ENCODE measurements at places on chromosomes 4 and X.

DNA sequence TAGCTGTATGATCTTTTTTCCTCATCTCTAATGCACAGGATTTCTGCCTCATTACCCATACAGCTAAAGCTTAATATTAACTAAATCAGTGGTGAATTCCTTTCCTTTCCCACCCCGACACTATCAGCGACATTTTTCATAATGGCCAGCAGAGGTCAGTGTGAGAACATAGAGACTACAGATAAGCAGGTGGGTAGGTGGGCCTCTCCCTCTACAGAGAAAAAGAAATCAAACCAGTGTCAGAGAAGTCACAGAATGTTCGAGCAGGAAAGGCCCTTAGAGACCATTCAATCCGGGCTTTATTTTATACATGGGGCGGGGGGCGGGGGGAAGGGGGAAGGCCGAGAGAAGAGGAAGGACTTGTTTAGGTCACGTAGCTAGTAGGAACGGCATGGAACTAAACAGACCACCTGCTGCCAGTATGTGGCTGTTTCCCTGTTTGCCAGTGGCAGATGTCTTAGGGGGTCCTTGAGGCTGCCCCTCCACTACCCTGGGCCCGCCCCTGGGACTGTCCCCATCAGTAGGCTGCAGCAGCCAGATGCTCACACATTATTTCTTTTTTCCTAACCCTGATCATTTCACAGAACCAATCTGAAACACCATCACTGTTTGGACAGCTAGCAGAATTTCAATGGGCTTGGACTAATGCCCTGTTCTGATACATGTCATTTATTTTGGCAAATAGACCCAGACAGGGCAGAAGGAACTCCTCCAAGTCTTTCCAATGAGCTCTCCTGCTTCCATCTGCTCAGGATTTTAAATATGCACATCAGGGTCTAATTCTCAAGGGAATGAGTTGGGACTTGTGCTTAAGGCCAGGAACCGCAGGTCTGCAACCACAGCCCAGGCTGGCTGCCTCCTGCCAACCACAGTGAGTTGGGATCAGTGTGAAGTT, 133.4 kb downstream of the ATG4A start:
- peak; percentile 14 for DNase-seq

DNA sequence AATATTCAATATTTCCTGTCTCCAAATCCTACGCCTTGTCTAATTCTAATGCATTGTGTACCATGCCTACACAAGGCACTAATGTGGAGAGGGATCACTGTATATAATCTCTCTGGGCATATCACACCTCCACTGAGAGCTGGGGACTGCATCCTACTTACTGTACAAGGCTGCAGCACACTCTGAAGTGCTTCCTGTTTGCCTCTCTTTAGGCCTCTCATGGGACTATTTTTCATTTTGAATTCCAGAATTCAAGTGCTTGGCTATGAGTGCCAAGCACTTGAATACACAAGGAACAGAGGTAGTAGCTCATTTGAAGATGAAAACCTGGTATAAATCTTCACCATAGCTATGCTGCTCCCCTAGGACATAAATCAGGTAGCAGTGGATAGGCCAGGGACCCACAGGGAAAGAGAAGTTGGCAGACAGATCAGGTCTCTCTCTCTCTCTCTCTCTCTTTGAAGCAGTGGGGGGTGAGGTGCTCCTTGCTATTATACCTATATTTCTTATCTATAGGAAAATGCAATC, 229.7 kb upstream of the MBNL3 start:
- DNase-seq, result no peak

- DNase-seq, result no peak
Measured at GRCh38 chr4:122810669-122811068, 16.0 kb upstream of the FGF2 start.

- no peak for DNase-seq
Measured at GRCh38 chrX:139931646-139932072, 1.2 kb downstream of the ATP11C start.

DNA sequence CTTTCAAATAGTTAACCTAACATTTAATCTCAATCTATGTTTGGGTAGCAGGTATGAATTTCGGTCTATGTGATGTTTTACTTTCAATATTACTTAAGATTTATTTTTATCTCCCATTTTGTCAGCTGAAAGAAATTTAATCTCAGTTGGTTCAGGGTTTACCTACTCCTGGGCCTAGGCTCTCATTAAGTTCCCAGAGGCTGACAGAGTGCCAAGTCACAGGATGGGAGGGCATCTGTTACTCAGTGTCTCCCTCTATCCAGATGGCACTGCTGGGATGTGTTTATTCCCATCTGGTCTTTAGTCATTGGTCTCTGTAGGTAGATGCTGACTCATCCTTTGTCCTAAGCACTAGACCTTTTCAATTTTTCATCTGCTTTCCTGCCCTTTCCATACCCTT, 129.4 kb upstream of the ARSJ start:
- DNase-seq, result peak; percentile 21

DNA sequence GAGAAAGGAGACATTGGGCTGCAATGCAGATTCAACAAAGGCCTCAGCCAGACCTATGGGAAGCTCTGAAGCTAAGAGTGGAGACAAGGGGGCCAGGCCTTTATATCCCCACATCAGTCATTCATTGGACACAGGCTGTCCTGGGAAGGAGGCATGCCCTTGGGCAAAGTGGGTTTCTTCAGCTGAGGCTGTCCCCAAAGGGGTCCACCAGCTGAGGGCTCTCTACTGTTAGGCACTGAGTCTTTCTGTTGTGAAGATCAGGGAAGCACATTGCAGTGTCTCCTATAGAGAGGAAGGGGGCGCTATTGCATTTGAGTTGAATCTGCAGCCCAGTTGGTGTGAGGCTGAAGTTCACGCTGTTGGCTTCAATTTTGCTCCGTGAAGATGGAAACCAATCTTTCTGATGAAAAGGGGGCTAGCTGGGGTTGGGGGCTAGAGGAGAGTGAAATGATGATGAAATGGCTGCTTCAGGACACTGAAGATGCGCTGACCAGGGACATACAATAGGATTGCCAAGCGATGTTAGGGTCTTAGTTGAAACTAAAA, 48.0 kb downstream of the SLC25A5 start:
- peak; percentile 44 for DNase-seq

DNA sequence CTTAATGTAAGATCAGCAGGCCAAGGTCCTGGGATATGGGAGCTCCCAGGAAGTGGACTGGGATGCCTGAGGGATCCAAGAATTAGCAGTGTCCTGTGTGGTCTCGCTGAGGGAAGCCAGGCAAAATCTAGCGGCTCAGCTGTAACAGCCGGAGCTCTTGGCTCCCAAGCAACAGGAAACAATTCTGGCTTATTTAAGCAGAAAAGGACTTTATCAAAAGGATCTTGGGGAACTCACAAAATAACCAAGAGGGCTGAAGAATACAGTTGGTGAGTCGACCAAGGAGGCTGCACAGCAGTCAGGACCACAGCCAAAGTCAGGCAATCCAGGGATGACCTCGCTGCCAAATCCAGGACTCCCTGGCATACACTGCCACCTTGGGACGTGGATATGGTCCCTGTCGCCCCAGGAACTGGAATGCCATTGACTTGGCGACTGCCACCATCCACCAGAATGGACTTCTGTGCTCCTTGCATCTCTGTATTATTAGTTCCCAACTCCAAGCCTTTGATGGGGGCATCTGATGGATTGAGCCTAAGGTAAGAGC, 165.3 kb upstream of the BCOR start:
- DNase-seq, result no peak

- DNase-seq, result no peak
Measured at GRCh38 chr4:80586716-80587115, 251.2 kb downstream of the CFAP299 start.

GRCh38 chr4:172666711-172667368, 501.8 kb upstream of the GALNT7 start:
- no peak for DNase-seq

- DNase-seq, result no peak
Measured at GRCh38 chrX:10453945-10454344, 166.4 kb downstream of the MID1 start.

DNA sequence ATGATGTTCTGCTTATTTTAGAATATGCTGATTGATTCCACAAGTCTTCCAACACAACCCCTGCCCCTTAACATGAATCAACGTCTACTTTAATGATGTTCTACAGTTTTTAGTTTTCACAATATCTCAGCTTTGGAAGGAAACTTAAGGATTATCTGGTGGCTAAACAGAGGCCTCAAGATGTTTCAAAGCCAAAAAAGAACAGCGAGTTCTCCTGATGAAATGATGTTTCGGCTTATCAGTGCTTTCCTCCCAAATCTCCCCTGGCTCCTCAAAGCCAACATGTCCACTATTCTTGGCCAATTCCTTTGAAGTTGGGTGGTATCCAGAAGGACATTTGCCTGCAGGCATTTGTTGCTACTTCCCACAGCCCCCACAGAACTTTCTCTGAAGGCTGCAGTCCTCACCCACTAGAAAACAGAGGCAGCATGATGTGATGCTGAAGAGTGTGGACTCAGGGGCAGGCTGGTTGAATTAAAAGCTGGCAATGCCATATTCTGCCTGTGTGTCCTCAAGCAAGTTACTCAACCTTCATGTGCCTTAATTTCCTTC, 87.3 kb downstream of the ADGRG4 start:
- no peak for DNase-seq

- DNase-seq, result no peak
Measured at GRCh38 chrX:116757491-116757890, 294.7 kb upstream of the CT83 start.

GRCh38 chrX:17535229-17535628, 160.2 kb downstream of the NHS start:
- DNase-seq, result peak; percentile 24

DNA sequence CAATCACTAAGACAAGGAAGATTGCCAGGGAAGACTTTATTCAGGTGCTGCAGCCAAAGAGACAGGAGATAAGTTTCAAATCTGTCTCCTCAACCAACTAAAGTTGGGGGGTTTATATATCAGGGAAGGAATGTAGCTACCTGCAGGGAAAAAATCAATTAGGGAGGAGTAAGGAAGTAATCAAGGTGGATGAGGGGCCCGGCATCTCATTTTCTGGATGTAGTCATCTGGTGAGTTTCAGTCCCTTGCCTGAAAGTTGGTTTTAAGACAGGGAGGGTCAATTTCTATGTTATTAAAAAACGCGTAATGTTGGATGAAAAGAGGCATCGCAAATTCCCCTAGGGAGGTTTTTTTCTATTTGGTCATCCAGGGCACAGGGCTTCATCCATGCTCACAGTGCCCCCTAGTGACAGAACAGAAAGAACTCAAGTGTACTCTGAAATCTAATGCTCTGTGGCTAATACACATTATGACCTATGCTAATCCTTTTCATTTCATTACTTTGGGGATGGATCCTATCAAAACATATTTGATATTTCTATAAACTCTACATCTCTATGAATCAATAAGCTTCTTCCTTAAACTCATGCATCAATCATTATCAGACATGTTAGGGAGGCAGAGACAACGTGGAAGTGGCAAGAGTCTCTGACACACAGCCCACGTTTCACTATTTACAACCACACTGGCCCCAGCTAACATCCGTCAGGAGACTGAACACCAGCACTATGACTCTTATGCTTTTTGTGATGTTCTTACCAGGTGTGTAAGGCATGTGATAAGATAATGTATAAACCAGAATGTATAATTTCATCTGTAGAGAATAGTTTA, 1577.0 kb upstream of the TENM3 start:
- peak; percentile 59 for DNase-seq

- no peak for DNase-seq
Measured at GRCh38 chrX:23327104-23327503, 7.5 kb upstream of the PTCHD1 start.

DNA sequence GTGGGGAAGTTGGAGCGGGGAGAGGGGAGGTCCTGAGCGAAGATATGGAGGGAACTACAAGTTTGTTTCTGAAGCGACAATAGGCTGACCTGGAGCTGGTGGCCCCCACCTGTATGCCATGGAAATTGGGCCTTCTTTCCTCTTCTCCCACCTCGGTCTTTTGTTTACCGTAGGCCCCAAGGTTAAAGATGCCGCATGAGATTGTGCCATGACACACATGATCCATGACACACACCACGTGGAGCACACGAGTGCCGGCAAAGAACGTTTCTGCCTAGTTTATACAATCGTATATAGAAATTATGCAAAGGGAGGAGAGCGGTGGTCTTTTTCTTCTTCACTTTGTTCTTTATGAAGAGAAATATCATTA, 408 bp downstream of the TMEM33 start:
- no peak for DNase-seq

DNA sequence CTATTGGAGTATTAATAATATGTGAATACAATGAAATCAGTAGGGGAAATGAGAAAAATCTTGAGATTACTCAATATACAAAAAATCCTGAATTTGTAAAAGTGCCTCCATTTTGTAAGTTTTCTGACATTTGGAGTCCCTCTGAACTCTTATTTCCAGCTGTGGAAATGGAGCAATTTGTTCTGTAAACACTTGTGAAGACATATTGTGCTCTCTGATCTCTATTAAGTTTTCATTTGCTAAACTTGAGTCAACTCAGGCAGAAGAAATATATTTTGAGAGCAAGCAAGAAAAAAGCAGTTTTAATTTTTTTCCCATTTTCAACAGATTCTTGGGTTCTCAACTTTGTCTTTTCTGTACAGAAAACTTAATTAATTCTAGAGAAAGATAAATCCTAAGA, 51.4 kb upstream of the PCDH18 start:
- DNase-seq, result no peak

GRCh38 chr4:75137302-75137701, 204.4 kb downstream of the PARM1 start:
- DNase-seq, result no peak

GRCh38 chrX:13109817-13110216, 65.4 kb upstream of the FAM9C start:
- DNase-seq, result no peak

GRCh38 chrX:102963955-102964354, 26.9 kb downstream of the RAB40AL start:
- no peak for DNase-seq

DNA sequence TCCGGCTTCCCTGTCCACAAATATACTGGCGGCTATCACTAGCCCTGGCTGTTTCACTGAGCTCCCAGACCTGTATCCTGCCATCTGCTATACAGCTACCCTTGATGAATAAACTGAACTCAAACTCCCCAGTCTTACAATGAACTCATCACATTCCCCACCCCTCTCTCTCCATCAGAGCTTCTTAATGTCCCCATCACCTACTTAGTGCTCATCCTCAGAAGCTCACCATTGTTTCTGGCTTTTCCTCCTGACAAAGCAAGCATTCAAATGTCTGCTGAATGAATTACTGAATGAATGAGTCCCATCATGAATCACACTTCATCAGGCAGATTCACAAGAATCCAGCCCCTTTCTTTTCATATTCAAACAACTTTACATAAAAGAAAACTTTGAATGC, 5.7 kb upstream of the DGAT2L6 start:
- DNase-seq, result no peak

- no peak for DNase-seq
Measured at GRCh38 chr4:128301979-128302378, 14.4 kb upstream of the PGRMC2 start.

GRCh38 chr4:107269175-107269574, 233.1 kb upstream of the DKK2 start:
- DNase-seq, result no peak

- no peak for DNase-seq
Measured at GRCh38 chrX:100745806-100746537, 14.1 kb upstream of the SYTL4 start.

- DNase-seq, result no peak
Measured at GRCh38 chr4:183241721-183242151, 78.3 kb downstream of the CLDN22 start.
